Activated CD4-positive, alpha-beta T cell treated with anti-CD3 and anti-CD28 coated beads, Interleukin-2, amount 50 U/mL, for 1 hour (primary cell): ENCODE measurements at places on chromosomes 7 and 10.

- DNase-seq: peak; percentile 26
These were observed 548 bp downstream of the AGAP3 start for GRCh38 chr7:151086802-151087244.

DNA sequence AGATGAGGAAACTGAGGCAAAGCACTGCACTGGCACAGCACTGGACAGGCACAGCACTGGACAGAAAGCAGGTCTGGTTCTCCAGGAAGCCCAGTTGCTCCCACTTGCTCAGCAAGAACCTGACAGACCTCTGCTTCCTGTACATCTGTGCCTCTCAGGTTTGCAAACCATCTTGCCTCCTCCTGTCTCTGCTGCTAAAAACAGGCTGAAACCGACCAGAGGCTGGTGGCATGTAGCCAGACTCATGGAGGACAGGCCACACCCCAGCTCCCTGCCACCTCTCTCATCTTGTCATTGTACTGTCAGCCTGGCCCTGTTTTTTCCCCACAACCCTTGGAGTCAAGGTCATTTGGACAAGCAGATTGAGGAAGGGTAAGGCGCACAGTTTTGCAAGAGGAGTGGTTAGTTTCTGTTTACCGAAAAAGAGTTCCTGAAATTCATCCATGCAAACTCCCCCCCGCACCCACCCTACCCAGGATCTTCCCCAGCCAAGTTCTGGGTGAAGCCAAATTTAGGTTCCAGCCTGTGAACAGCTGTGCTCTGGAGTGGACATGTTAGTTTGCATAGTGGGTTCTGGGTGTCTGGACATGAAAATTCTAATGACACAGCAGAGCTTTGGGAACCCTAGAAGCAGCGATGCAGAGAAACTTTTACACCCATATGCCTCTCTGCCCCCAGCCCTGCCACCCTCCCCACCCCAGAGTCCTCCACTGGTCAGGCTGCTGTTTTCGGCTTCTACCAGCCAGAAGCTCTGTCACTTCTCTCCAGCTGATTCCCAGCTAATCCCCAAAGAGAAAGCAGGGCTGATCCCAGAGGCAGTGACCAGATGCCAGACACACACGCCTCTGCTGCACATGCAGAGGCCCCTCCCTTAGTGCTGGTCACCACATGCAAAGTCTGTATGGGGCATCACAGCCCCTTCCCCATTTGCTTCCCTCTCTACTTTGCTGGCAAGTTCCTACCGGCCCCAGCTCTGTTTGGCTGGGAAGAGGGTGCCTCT lies 8.5 kb upstream of the C10orf105 start:
- DNase-seq: peak; percentile 62

DNA sequence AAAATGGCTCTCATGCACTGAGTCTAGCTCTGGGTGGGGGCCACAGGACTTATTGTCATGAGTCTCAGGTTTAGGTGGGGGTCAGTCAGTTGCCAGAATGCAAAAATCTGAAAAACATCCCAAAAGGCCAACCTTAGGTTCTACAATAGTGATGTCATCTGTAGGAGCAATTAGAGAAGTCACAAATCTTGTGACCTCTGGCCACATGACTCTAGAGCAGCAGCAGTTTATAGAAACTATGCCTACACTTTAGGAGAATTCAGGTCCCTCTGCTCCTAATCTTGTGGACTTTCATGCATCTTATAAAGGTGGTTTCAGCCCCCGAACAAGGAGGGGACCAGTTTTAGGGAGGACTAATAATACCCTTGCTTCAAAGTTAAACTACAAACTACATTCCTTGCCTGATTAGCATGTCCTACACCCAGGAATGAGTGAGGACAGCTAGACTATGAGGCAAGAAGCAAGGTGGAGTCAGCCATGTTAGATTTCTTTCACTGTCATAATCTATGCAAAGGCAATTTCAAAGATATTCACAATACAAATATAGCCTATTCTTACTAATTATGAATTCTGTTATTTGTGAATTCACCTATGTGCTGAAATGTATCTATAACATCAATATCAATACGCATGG lies 123.5 kb upstream of the ADCY1 start:
- no peak for DNase-seq

- no peak for DNase-seq
These were observed 120.1 kb upstream of the PPP1R9A start for GRCh38 chr7:94787285-94787684.

- no peak for DNase-seq
These were observed 993 bp upstream of the SND1 start for GRCh38 chr7:127650847-127651555.

- DNase-seq: no peak
These were observed 57.1 kb downstream of the STK17A start for GRCh38 chr7:43639858-43640491.

GRCh38 chr7:41134300-41135255 lies 568.3 kb downstream of the INHBA start:
- DNase-seq: no peak

DNA sequence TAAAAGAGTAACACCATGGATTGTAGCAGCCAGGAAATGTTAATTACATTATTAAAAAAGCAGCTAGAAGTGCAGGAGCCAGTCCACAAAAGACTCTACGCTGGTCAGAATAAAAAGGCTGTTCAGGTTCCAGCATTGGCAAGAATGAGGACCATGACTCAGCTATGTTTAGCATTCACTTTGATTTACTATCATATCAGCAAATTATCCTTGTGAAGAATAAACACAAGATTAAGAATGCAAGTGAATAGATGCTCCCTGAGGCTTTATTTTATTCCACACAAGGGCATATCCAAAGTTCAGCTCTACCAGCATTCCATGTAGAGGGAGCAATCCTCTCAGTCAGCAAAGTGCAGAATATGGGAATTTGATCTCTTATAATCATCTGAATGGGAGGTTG lies 13.6 kb downstream of the DGKB start:
- no peak for DNase-seq

DNA sequence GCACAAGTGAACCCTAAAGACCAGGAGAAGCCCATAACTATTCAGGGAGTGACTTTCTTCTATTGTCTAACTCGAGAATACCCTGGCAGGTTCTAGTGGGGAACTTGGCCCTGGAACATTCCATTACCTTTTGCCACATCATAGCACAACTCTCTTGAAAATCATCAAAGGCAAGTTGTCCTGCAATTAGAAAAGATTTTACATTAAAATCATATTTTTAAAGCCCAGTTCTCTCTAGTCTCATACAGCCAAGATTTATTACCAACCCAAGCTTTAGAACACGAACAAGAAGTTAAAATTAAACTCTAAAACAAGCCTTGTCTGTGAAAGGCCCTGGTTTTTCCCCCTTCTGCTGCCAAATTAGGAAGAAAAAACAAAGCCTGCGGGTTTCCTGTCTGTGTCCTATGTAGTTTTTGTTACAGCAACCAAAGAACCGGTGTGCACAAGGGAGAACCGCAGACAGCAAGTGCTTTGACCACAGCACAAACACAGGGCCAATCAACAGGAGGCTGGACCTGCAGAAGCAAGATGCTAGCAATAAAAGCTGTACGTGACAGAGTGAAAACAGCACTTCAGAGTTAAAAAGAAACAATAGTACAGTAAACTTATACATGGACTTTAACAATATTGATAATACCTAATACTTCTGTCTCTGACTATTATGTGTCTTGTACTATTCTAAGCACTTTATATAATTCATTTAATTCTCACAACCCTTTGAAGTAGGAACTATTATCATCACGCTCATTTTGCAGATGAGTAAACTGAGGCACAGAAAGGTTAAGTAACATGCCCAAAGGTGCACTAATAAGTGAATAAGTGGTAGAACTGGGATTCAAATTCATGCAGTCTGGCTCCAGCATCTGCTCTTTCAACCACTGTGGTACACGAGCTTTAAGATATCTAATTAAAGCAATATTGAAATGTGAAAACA lies 65.8 kb downstream of the STK17A start:
- peak; percentile 64 for DNase-seq

GRCh38 chr10:86716466-86716865 lies 40.0 kb upstream of the BMPR1A start:
- no peak for DNase-seq

- no peak for DNase-seq
These were observed 30.5 kb downstream of the GRK5 start for GRCh38 chr10:119237722-119238436.

DNA sequence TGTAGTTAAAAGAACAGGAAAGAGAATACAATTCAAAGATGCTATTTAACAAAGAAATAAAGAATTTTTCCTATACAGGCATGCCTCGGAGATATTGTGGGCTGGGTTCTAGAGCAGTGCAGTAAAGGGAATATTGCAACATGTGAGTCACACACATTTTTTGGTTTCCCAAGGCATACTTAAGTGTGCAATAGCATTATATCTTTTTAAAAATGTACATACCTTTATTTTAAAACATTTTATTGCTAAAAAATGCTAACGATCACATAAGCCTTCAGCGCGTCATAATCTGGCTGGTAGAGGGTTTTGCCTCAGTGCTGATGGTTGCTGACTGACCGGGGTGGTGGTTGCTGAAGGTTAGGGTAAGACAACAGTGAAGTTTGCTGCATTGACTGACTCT lies 54.4 kb downstream of the ESYT2 start:
- no peak for DNase-seq

DNA sequence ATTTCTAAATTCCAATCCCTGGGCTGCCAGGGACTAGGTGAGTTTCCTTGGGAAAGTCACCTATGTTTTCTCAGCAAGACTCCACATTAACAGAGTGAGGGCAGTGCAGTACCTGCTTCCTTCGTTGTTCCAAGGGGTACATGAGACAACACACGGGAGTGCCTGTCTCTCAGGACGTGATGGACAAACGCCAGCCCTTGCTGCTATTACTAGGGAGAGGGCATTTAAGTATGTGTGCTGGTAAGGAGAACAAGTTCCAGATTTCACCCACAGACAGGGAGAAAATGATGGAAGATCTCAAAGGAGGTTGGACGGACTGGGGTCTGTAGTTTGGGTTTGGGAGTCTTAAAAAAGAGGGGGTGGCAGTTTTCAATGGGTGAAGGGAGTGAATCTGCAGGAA lies 195.7 kb downstream of the HERPUD2 start:
- no peak for DNase-seq

GRCh38 chr10:17196045-17196444 lies 5.4 kb downstream of the TRDMT1 start:
- DNase-seq: no peak

DNA sequence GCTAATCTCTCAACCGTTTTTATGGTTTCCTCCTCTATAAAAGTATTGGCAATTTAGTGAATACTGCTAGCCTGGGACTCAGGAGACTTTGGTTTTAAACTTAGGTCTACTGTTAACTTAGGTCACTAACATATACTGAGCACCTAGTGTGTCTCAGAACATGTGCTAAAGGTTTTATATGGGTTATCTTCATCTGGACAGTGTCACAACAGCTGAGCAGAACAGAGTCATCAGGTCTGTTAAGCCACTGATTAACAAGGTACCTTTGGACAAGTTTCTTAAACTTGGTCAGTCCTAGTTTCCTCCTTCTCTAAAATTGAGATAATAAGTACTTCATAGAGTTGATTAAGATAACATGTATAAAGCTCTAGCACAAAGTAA lies 30.6 kb downstream of the NET1 start:
- no peak for DNase-seq

- DNase-seq: peak; percentile 43
These were observed 642 bp downstream of the STK32C start for GRCh38 chr10:132306864-132307751.

DNA sequence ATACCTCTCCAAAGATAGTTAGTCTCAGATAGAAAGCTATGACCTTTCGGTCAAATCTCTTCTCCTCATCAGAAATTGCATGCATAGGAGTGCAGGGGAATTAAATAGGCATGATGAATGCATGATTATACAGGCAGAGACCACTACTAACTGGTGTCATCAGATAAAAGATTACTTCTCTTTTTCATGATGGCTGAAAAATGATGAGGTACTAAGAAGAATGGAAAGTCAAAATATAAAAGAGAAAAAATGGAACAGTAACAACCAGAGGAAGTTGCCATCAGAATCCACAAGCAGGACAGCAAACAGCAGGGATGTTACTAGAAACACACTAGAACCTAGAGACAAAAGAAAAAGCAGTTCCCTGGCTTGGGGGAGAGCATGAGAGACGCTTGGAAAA lies 31.6 kb downstream of the CTTNBP2 start:
- no peak for DNase-seq

GRCh38 chr10:26881600-26882331 lies 21.0 kb upstream of the ABI1 start:
- DNase-seq: no peak

GRCh38 chr7:27143023-27143949 lies at the start of gene HOXA5:
Gene HOXA5, minus strand, starts transcription at chr7:27143681. Its CDS starts 74 bp downstream, at chr7:27143607.
- no peak for DNase-seq

DNA sequence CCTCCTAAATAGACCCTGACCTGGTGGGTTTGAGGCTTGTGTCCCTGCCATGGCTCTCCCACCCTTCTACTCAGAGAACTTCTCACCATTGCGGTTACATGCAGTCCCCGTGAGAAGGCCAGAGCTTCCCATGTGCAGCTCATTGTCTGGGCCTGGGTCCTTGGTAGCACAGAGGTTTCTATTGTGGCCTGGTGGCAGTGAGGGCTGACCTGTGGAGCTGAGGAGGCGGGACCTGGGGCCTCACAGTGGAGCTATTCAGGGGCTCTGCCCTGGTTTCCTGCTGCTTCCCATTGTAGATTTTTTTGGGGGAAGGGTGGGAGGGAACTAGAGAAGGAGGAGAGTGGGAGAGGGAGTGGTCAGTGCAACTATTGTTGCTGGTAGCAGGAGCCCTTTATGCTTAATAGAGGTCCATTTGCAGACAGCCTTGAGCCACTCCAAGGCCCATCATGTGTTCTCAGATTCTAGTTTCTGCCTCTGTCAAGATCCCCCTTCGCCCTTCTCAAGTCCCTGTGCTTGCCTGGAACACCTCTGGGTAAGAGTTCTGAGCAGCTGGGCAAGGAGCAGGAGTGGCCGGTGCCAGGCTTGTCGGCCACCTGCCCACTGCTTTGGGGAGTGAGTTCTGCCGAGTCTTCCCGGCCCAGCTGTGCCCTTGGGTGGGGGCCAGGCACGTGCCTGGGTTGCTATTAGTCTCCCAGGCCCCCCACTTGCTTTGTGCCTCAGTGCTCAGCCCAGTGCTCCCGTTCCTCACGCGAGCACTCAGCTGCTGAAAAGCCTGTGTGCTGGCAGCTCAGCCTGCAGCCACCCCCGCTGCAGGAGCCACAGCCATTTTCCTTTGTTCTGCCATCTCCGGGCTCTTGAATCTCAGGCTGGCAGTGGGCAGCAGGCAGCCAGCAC lies 10.7 kb downstream of the TSPAN14 start:
- no peak for DNase-seq

DNA sequence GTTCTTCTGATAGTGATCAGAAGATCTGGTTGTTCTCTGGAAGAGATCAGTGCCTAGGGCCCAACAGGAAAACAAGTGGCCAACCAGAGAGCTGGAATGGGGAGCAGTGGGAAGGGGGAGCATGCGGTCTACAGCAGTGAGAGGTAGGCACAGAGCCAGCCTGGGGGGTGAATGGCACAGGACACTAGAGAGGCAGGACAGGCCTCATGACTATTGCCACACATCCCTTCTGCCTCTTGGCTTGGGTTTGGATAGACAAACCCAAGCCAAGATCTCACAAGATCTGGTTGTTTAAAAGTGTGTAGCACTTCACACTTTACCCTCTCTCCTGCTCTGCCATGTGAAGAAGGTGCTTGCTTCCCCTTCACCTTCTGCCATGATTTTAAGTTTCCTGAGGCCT lies 224.4 kb downstream of the ARHGAP12 start:
- no peak for DNase-seq

GRCh38 chr7:7569081-7569527 lies 2.4 kb downstream of the MIOS start:
- no peak for DNase-seq
